ENCODE measurements at places on chromosomes 5 and 9.

DNA sequence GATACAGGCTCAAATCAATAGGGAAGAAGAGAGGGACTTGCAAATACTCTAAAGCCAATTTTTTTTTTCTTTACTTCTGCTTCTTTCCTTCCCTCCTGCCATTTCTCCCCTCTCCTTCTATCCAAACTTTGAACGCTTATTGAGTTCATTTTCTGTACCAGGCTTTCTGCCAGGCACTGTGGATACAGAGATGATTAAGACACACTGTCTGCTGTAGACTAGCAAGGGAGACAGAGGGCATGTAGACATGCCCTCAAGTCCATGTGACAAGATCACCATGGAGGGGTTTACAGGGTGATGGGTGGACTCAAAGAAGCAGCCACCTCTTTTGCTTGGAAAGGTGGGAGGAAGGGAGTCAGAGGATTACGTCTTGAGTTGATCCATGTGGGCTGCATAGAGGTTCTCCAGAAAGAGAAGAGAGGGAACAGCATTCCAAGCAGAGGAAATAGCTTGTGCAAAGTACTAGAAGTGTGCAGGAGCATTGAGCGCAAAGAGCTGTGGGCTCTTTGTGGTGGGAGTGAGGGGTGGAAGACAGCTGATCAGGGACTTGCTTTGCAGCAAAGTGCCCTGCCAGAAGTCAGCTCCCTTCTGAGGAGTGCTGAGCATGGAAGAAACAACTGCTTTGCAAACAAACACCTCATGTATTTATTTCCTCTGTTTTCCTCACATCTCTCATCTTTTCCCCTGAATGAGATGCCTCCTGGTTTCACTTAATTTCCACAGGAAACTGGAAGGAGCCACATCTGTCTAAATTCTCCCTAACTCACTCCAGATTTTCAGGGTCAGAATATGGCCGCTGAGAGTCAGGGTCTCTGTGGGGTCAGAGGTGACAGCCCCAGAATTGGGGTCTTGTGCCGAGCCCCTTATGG lies 64.4 kb upstream of the COL15A1 start:
- H3K27ac ChIP-seq: peak overlapping the region; percentile 67
- no peaks in the 10 kb centered on the region for H3K36me3 ChIP-seq
- no peak overlapping the region for H3K4me3 ChIP-seq
- DNase-seq: no peak
- peaks cover 52% of the 10 kb centered on the region for H3K4me1 ChIP-seq
- no peaks in the 10 kb centered on the region for H3K27me3 ChIP-seq

- H3K27me3 ChIP-seq: no peaks in the 10 kb centered on the region
- H3K27ac ChIP-seq: no peak overlapping the region
- no peaks in the 10 kb centered on the region for H3K36me3 ChIP-seq
These were observed 182.6 kb upstream of the ELL2 start for GRCh38 chr5:96144289-96144688.

- no peaks in the 10 kb centered on the region for H3K27me3 ChIP-seq
- no peak for DNase-seq
- H3K4me3 ChIP-seq: peak overlapping the region; percentile 94
- H3K36me3 ChIP-seq: no peaks in the 10 kb centered on the region
- H3K27ac ChIP-seq: peak overlapping the region; percentile 93
These were observed 545 bp downstream of the HMGCS1 start for GRCh38 chr5:43312699-43313034.

- H3K27me3 ChIP-seq: no peaks in the 10 kb centered on the region
- no peak overlapping the region for H3K27ac ChIP-seq
- H3K4me1 ChIP-seq: no peaks in the 10 kb centered on the region
- H3K36me3 ChIP-seq: peaks cover 12% of the 10 kb centered on the region
- H3K4me3 ChIP-seq: no peak overlapping the region
- no peak for DNase-seq
These were observed 108.8 kb downstream of the NIPBL start for GRCh38 chr5:36985387-36985786.

DNA sequence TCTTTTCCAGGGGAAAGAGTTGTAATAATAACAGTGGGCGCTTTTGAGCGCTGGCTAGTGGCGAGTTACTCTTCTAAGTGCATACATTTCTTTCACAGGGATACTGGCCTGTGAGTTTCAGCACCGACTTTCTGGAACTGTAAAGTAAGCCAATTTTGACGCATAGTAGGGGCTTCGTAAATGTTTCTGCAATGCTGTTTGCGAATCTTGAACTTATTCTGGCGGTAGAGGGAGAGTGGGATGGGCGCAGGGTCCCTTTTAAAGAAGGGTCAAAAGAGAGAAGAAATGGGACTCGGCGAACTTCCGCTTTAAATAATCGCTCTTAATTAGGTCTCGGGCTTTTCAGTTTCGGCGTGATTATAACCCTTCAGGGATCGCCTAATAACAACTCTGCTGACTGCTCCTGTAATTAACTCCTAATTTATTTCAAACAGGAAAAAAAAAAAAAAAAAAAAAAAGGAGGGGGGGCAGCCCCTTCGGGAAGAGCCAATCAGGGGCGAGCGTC lies 351 bp upstream of the MSX2 start:
- H3K36me3 ChIP-seq: peaks cover 1% of the 10 kb centered on the region
- no peak for DNase-seq
- H3K4me1 ChIP-seq: peaks cover 28% of the 10 kb centered on the region
- peak overlapping the region; percentile 84 for H3K27ac ChIP-seq
- H3K27me3 ChIP-seq: peaks cover 100% of the 10 kb centered on the region

DNA sequence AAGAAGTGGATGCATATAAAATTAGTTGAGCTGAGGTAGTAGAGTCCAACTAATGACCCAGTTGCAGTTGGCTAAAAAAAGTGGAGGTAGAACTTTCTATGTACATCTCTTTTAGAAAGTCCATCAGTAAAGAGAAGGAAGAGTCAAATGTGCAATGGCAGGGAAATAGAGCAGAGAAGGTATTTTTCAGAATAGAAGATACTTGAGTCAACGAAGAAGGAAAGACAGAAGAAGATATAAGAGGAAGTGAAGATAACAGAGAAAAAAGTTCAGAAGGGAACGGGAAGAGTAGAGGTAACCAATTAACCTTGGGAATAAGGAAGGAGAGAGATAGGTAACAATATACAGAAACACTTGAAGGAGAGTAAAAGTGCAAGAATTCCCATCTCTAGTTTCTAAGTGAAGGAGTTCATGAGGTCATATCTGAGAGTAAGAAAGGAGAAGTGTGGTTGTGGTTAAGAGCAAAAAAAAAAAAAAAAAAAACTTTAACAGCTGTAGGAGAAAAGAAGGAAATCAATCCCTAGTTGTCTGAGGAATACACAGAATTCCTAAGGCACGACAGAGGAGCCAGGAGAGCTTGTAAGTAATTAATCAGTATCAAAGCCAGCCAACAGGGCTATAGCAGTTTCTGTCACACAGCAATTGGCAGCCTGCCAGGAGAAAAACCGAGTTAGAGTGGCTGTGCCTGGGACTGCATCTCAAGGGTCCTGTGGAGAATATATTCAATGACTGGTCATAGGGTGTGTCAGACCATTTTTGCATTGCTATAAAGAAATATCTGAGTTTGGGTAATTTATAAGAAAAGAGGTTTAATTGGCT lies 61.0 kb downstream of the ARL15 start:
- peaks cover 61% of the 10 kb centered on the region for H3K4me1 ChIP-seq
- H3K27ac ChIP-seq: no peak overlapping the region
- DNase-seq: peak; percentile 21
- H3K4me3 ChIP-seq: no peak overlapping the region

GRCh38 chr5:7245121-7245651 lies 150.8 kb upstream of the ADCY2 start:
- no peak overlapping the region for H3K4me3 ChIP-seq
- H3K36me3 ChIP-seq: no peaks in the 10 kb centered on the region
- no peak overlapping the region for H3K27ac ChIP-seq
- no peak for DNase-seq
- no peaks in the 10 kb centered on the region for H3K4me1 ChIP-seq

DNA sequence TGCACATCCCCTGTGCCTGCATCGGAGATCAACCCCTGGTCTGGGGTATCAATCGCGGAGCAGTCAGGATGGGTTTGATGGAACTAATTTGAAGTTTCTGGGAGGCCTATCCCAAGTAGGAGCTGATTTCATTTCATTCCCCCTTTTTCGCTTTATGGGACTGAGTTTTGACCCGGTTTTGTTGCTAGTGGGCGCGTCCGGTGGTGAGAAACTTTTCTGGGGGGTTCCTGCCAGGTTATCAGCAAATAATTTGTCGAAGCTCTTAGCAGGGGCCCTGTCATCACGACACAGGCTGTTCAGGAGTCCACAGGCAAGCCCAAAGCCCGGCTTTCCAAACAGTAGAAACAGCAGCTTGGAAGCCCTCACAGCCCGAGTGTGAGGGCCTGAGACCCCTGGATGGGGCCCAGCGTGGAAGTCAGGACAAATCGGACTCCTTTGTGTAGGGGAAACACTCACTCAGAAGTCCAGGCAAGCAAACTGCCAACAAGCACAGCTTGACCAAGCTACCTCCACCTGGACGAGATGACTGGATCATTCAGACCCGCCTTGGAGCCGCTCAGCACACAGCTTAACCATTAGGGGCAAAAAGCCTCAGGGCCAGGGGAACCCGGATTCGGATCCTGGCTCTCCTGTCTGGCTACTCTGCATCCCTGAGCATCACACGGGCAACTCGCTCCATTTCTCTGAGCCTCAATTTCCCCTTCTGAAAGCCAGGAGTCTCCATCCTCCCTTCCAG lies 64.4 kb upstream of the BARHL1 start:
- no peak for DNase-seq
- no peaks in the 10 kb centered on the region for H3K4me1 ChIP-seq
- H3K4me3 ChIP-seq: no peak overlapping the region
- peaks cover 58% of the 10 kb centered on the region for H3K27me3 ChIP-seq
- H3K36me3 ChIP-seq: no peaks in the 10 kb centered on the region
- no peak overlapping the region for H3K27ac ChIP-seq

GRCh38 chr5:82601077-82601476 lies 322.9 kb upstream of the RPS23 start:
- H3K27me3 ChIP-seq: peaks cover 7% of the 10 kb centered on the region
- no peak overlapping the region for H3K27ac ChIP-seq
- no peak overlapping the region for H3K4me3 ChIP-seq
- no peaks in the 10 kb centered on the region for H3K4me1 ChIP-seq
- DNase-seq: no peak

- H3K4me1 ChIP-seq: no peaks in the 10 kb centered on the region
- no peaks in the 10 kb centered on the region for H3K27me3 ChIP-seq
- H3K36me3 ChIP-seq: no peaks in the 10 kb centered on the region
- no peak overlapping the region for H3K27ac ChIP-seq
These were observed 195.6 kb upstream of the ELL2 start for GRCh38 chr5:96157077-96157780.

All from left ventricle myocardium inferior (tissue), 1 donor.